SK-N-DZ (cell line): ENCODE measurements at places on chromosomes 1 and 21.
A peak's percentile ranks its signal among the peaks of the same experiment; 100 is the strongest.

- DNase-seq: no peak
Measured at GRCh38 chr21:45018131-45019075, 56.0 kb upstream of the ADARB1 start.

DNA sequence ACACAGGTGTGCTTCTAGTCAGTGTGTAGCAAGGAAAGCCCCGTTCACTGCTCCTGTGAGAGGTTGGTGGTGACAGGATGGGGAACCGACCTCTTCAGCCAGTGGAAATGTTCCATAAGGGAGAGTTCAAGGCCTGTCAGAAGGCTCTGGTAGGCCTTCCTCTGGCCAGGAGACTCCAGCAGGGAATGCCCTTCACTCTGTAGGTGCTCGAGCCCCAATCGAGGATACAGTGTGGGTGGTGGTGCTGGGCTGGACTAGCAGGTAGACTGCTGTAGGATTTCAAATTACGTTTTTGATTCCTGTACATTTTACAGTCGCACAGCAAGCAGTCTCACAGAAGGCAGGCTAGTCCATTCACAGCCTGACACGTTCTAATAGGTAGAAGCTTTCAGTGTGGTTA lies 37.8 kb downstream of the NCF2 start:
- no peak for DNase-seq

DNA sequence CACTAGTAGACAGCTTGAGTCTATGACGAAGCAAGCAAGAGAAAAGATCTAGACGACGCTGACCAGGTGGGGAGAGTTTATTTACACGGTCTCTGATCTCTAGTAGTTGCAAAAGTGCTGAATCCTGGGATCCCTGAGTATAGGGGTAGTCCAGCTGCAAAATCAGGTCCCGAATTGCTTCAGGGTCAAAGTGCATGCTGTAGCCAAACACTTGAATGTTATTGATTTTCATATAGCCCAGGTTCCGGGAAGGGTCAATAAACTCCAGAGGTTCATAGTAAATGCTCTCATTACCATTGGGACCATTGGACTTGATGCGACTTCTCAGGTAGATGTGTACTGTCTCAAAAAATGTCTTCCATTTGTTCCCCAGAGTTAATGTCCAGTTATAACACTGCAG lies 379.6 kb downstream of the BRINP3 start:
- no peak for DNase-seq

GRCh38 chr1:36911561-36912364 lies 122.6 kb downstream of the GRIK3 start:
- no peak for DNase-seq

- DNase-seq: no peak
Measured at GRCh38 chr1:44072204-44072603, 40.9 kb upstream of the SLC6A9 start.

DNA sequence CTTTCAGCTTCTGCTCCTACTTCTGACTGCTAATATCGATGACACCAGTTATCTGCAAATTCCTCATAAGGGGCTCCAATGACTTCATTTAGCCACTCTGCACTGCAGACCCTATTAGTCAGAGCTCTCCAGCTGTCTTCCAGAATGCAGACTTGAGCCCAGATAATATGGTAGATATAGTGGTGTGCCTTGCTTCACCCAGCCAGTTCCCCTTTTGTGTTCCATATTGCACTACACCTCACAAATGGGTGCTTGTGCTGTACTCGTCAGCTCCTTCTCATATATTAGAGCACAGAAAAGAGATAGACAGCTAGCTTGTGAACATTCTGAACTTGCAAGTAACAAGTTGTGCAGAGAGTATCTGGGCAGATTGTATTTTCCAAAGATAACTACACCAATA lies 23.7 kb upstream of the COG2 start:
- DNase-seq: no peak

- no peak for DNase-seq
Measured at GRCh38 chr1:43979528-43980254, 681 bp downstream of the B4GALT2 start.

- no peak for DNase-seq
Measured at GRCh38 chr1:223741861-223742260, 29.5 kb downstream of the CAPN2 start.

- DNase-seq: no peak
Measured at GRCh38 chr1:214317734-214318133, 36.8 kb downstream of the SMYD2 start.

DNA sequence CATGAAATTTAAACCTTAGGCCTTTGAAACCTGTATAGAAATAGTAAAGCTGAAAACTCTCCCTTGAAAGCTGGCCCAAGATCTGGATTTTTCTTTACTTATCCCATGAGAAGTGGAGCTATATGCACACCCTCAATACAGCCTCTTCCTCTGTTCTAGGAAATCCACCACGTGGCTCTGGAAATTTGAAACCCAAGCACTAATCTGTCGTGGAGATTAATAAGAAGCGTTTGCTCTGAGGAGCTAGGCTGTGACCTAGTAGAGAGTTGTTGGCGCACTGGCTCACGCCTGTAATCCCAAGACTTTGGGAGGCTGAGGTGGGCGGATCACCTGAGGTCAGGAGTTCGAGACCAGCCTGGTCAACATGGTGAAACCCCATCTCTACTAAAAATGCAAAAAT lies 291.3 kb upstream of the PLXNA2 start:
- DNase-seq: no peak

- peak; percentile 48 for DNase-seq
Measured at GRCh38 chr1:116971258-116971860, 30.2 kb upstream of the CD101 start.

DNA sequence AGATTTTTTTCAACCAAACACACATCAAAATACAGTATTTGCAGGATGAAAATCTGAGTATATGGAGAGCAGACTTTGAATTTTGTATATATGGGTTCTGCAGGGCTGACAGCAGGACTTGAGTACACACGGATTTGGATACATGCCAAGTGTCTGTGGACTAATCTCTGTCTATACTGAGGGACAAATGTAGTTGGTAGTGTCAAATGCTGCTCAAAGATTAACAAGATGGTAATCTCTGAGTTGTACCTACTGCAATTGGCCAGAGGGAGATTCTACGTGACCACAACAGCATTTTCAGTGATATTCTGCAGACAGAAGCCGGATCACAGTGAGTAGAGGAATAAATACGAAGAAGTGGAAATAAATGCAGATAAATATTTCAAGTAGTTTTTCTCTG lies 43.4 kb downstream of the SHCBP1L start:
- DNase-seq: peak; percentile 27

GRCh38 chr1:245690156-245690690 lies 535.4 kb downstream of the KIF26B start:
- DNase-seq: no peak

GRCh38 chr1:172402878-172403569 lies 17.5 kb upstream of the C1orf105 start:
- no peak for DNase-seq

DNA sequence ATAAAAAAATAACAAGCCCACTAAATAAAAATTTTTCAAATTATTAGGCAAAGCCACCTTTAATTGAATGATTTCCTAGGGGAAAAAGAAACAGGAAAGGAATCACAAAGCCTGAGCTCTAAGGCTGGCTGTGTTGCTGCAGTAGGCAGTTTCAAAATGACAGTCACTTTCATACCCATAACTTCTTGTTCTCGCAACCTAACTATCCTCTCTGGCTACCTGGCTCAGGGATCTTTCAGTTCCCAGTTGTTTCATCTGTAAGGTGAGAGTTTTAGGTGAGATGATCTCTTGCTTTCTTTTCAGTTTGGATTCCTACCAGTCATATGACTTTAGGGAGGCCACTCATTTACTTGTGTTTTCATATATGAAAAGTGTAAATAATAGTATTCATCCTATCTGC lies 226.1 kb downstream of the ASTN1 start:
- DNase-seq: no peak

- no peak for DNase-seq
Measured at GRCh38 chr1:17635811-17636210, 96.3 kb downstream of the ARHGEF10L start.

DNA sequence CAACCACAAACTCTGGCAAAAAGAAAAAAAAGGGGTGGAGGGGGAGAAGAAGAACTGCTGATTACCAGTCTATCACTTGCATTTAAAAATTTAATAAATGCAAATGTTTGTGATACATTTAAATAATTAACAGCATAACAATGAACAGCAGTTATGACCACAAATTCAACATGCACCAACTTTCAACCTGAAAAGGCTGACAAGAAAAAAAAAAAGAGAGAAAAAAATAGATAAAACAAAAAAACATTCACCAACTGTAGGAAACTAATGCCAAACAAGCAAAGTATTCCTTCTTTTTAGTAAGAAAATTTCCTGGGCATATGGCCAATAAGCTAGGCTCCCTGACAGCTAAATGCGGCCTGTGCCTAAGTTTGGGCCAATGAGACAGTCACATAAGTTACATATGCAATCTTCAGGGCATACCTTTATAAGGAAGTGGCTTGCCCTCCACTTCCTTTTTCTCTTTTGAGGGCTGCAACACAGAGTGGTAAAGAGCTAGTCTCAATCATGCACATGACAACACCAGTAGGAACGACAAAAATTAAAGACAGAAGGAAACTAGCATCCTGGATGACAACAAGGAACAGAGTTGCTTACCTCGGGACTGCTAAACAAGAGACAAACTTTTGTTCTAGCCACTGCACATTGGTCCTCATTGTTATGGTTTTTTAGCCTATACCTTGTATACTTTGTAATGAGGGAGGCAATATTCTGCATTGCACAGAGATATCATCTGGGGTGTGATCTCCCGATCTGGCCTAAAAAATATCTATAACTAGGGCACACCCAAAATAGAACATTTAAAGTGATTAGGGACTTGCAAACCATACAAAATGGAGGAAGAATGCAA lies 24.2 kb upstream of the PHTF1 start:
- no peak for DNase-seq

GRCh38 chr21:38249256-38249655 lies 7.5 kb upstream of the KCNJ15 start:
- DNase-seq: no peak

GRCh38 chr1:181189245-181189644 lies 100.7 kb downstream of the IER5 start:
- DNase-seq: no peak

- DNase-seq: no peak
Measured at GRCh38 chr1:1371364-1371745, 3.7 kb downstream of the AURKAIP1 start.

DNA sequence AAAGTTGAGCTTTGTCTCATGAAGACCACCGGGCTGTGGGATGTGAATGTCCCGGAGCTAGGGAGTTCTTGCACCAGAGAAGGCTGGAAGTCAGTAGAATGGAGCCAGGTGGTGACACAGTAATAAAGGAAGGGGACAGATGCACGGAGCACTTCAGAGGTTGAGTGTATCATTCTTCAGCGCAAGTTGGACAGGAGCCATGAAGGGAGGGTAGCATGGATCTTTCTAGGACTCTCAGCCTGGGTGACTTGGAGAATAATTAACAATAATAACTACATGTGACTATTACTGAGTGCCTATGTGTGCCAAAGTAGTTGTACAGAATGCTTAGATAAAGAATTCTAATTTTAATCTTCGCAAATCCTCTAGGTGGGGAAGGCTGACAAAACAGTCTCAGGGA lies 258.7 kb upstream of the AJAP1 start:
- DNase-seq: no peak

GRCh38 chr1:77342745-77343144 lies 60.9 kb downstream of the AK5 start:
- DNase-seq: no peak

GRCh38 chr1:11316701-11317100 lies 43.7 kb downstream of the UBIAD1 start:
- no peak for DNase-seq

GRCh38 chr1:223304931-223305330 lies 59.0 kb downstream of the SUSD4 start:
- no peak for DNase-seq

GRCh38 chr1:37473431-37474045 lies 842 bp upstream of the ZC3H12A start:
- peak; percentile 26 for DNase-seq

DNA sequence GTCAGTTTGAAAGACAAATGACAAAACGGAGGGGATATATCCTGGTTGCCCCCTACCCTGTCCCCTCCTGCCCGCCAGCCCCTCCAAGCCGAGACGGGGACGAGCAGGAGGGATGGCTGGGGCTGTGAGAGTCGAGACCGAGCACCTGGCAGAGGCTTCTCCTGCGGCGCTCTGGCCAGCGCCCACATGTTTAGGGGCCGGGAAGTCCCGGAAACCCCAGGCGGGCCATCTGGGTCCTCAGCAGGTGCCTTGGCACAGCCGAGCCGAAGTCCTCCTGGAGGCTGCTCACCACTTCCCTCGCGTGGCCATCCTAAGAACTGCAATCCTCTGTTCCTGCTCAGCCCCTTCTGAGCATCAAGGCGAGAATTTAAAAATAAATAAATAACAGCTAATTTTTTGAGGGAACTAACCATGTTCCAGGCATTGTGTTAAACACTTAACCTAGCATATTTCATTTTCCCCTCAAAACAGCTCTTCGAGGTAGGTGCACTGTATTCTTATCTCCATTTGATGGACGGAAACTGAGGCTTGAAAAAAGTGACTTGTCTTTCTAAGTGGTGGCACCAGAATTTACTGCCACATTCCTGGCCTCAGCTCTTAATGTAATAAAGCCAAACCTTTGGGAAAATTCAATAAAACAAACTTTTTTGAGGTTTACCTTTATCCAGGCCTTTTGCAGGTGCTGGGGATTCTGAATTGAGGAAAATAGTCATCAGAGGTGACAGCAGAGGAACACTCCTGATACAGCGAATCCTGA lies 3.5 kb upstream of the RIMS3 start:
- peak; percentile 72 for DNase-seq

DNA sequence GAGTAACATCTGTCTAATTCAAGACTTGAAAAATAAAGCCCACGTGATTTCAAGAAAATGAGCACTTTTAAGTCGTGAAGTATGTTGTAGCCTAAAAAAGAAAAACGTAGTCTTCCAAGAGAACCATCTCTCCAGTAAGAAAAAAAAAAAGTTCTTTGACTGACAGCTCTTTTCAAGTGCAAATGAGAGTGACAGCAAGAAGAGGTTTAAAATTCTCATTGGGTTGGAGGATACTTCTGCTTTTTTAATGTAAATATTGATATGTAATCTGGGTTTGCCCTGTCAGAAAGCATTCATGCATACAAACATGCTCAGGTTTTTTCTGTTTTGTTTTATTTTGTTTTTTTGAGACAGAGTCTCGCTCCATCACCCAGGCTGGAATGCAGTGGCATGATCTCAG lies 32.3 kb upstream of the PRDM2 start:
- DNase-seq: no peak

GRCh38 chr1:2446394-2446793 lies 29.7 kb upstream of the PLCH2 start:
- DNase-seq: peak; percentile 20

- peak; percentile 37 for DNase-seq
Measured at GRCh38 chr1:16082283-16083038, 9.0 kb upstream of the FAM131C start.

GRCh38 chr1:171744986-171745385 lies 3.1 kb upstream of the VAMP4 start:
- DNase-seq: no peak

GRCh38 chr1:30662291-30662840 lies 61.0 kb downstream of the MATN1 start:
- no peak for DNase-seq
